Lower leg skin (tissue), 4 donors: ENCODE measurements at places on chromosomes 11 and 22.

GRCh38 chr11:41459465-41460401, at the start of gene LRRC4C:
Gene LRRC4C (minus strand): TSS chr11:41459652.
- DNase-seq: no peak

DNA sequence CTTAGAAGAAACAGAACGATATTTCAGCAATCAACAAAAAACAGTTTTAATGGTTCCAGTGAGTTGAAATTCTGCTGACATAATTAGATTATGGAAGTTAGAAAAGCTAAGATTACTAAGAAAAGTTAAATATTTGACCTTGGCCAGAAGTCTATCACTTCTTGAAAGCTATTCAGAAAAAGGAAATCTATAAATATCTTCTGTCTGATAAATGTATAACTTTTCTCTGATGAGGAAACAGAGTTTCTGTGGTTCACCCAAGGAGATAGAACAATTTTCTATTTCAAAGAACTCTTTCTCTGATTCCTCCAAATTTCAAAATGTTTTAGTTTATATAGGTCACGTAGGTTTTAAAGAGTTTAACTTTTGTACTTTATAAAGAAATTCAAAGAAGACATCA, 438.4 kb upstream of the CHORDC1 start:
- no peak for DNase-seq

GRCh38 chr11:77136074-77136473, 8.0 kb downstream of the MYO7A start:
- DNase-seq: no peak

- DNase-seq: no peak
These were observed 485.1 kb downstream of the OPCML start for GRCh38 chr11:133047036-133047770.

GRCh38 chr11:134118006-134118405, 49.1 kb downstream of the JAM3 start:
- no peak for DNase-seq

DNA sequence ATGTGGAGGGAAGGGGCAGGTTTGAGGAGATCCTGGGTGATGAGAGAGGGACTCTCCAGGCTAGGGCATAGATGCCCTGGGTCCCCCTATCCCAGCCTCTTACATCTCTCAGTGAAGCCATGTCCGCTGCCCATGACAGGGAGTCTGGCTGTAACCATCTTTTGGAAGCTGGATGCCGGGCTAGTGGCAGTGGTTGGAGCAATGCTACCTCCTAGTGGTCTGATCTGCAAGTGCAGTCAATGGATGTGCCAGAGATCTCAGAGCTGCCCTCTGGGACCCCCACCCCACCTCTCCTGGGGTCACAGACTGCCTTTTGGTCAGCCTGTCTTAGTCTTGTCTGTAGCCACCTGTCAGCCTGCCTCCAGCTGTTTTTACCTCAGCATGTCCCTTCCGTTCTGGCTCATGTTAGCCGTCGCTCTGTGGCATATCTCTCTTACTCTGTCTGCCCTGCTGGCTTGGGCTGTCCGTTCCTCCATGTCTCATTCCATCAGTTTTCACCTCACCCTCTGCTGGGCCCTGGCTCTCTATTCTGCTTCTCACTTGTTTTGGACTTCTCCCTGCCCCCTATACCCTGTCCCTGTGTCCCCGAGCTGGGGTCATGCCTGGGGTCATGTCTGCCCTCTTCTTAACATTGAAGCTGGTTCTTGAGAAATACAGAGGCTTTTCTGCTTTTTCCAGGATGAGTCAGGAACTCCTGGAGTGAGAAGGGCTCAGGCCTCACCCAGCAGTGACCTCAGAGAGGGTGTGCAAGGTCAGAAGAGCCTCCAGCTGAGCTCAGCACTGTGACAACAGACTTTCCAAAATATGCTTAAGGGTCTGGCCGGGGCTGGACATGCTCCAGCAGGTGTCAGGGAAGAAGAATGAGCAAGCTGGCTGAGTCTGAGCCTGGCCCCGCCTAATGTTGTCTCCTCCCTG, 52.0 kb upstream of the THY1 start:
- DNase-seq: peak; percentile 93
